Activated CD4-positive, alpha-beta T cell treated with anti-CD3 and anti-CD28 coated beads, Interleukin-2, amount 50 U/mL, for 1 hour (primary cell): ENCODE measurements at places on chromosomes 11 and 22.
A peak's percentile ranks its signal among the peaks of the same experiment; 100 is the strongest.

- no peak for DNase-seq
These were observed 772.3 kb downstream of the BRD1 start for GRCh38 chr22:49055406-49055805.

DNA sequence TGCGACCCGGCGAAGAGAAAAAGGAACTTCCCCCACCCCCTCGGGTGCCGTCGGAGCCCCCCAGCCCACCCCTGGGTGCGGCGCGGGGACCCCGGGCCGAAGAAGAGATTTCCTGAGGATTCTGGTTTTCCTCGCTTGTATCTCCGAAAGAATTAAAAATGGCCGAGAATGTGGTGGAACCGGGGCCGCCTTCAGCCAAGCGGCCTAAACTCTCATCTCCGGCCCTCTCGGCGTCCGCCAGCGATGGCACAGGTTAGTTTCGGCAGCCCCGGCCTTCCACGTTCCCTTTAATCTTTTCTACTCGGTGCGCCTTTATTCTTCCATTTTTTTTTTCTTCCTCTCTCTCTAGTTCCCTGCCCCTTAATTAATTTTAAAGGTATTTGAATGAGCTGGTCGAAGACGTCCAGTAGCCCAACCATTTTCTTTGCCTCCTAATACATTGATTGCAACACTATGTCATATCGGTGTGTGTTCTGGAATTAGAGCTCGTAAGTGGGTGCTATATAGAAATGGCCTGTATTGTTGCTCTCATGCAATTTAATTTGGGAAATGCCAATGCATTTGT is 537 bp downstream of the EP300 start:
- DNase-seq: no peak

- DNase-seq: no peak
These were observed 63.2 kb downstream of the ALX4 start for GRCh38 chr11:44246726-44247125.

DNA sequence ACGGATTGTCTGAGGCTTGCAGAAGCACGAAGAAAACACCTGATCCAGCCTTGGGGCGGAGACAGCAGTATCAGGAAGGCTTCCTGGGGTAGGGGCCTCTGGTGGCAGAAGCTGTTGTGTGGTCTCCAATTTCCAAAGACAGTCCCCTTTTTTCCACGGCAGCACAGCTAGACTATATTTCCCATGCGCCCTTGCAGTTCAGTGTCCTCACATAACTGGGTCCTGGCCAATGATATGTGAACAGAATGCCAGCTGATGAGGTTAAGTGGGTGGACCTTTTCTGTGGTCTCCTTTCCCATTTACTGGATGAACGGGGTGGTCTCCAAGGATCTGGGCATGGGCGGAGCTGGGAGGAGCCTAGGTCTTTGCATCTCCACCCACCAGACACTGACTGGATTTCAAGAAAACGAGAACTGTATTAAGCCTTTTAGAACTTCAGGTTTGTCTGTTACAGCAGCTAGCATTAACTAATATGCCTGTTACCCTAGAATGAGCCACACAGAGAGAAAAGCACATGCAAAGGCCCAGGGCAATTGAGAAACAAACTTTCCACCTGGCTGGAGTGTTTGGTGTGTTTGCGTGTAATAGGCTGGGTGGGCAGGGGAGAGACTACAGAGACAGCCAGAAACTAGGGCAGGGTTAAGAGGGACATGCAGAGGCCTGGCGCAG is 6.2 kb downstream of the GAL3ST1 start:
- DNase-seq: no peak

GRCh38 chr11:130465263-130465662 is 16.8 kb downstream of the ADAMTS15 start:
- no peak for DNase-seq

- peak; percentile 59 for DNase-seq
These were observed 29.9 kb upstream of the MALAT1 start for GRCh38 chr11:65468874-65469333.

- DNase-seq: no peak
These were observed 441.8 kb downstream of the TBC1D22A start for GRCh38 chr22:47204002-47204979.

GRCh38 chr11:42490506-42490905 is 821.3 kb upstream of the API5 start:
- DNase-seq: no peak

GRCh38 chr11:108518581-108518980 is 20.4 kb upstream of the POGLUT3 start:
- DNase-seq: no peak

DNA sequence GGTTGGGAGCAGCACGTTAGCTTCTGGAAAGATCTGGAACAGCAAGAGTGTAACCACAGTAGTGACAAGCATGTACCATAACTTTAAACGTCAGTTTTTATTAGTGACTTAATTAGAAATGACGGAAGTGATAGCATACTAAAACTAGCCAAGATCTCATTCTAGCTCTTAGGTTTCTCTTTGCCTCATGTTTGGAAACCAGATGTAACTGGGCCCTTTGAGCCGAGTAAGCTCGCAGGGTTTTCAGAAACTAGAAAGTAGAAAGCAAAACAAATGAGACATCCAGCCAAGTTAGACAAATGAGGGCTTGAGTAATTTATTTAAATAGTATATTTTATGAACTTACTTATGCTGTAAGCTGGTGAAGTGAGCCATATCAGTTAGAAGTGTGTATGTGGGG is 40.2 kb upstream of the SLC5A12 start:
- no peak for DNase-seq

DNA sequence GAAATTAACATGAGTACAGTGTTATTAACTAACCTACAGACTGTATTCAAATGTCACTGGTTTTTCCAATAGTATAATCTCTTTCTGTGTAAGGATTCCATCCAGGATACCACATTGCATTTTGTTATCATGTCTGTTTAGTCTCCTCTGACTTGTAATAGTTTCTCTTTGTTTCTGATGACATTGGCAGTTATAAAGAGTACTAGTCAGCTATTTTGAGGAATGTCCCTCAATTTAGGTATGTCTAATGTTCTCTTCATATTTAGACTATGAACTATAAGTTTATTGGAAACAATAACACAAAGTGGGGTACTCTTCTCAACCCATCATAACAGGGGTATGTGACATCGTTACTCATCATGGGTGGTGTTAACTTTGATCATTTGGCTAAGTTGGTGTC is 20.3 kb upstream of the ME3 start:
- DNase-seq: no peak

DNA sequence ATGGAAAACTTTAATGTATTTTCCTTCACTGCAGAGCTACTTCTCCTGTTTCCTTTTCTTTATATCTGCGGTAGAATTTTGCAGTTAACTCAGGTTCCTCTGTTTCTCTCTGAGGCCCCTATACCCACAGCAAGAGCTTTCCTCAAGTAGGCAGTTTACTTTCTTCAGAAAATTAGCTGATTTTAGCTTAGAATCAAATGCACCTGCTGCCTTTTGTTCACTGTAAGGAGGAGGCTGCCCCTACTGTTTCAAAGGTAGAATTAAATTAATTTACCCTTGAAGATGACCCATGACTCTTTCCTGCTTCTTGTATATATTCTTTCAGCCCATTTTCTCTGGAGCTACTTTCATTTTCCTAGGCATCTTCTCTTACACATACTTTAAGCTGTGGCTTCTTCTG is 68.7 kb upstream of the GDPD4 start:
- no peak for DNase-seq

GRCh38 chr22:29454276-29454675 is 15.9 kb downstream of the RFPL1 start:
- no peak for DNase-seq

- DNase-seq: no peak
These were observed 426.8 kb upstream of the CADM1 start for GRCh38 chr11:115930886-115931547.

GRCh38 chr11:20016526-20016925 is 143.7 kb downstream of the DBX1 start:
- no peak for DNase-seq

- peak; percentile 20 for DNase-seq
These were observed 1.1 kb upstream of the FBXO7 start for GRCh38 chr22:32473388-32473952.

DNA sequence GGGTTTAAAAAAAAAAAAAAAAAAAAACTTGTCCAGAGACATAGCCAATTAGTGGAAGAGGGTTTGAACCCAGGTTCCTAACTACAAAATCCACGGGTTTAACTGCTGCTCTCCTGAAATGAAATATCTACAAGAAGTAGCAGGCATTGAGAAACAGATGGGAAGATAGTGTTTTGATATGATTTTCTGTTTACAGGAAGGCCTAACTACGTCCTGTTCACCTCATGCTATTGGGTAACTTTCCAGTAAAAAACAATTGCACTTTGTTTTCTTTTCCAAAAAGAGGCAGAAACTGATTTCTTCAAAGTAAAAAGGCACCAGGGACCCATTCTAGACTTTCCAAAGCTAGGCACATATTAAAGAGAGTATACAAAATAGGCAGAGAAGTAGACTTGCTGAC is 5.9 kb upstream of the C11orf91 start:
- no peak for DNase-seq

DNA sequence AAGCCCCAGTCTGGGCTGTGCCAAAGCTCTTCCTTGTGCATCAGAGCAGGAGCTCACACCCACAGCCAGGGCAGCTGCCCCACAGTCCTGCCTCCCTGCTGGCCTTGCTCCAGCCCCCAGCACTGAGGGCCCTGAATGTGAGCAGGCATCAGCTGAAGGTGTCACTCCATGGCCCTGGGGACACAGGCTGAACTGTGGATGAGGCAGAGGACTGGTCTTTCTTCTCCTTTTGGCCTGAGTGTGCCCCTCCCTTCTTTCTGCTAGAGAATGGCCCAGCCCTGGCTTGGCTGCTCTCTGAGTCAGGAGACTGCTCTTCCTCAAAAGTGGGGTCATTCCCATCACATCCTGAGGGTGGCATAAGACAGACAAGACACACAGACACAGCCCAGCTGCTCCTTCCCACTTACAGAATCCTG is 16.2 kb downstream of the OTOG start:
- DNase-seq: no peak

- no peak for DNase-seq
These were observed 74.7 kb upstream of the C11orf87 start for GRCh38 chr11:109347304-109347703.

DNA sequence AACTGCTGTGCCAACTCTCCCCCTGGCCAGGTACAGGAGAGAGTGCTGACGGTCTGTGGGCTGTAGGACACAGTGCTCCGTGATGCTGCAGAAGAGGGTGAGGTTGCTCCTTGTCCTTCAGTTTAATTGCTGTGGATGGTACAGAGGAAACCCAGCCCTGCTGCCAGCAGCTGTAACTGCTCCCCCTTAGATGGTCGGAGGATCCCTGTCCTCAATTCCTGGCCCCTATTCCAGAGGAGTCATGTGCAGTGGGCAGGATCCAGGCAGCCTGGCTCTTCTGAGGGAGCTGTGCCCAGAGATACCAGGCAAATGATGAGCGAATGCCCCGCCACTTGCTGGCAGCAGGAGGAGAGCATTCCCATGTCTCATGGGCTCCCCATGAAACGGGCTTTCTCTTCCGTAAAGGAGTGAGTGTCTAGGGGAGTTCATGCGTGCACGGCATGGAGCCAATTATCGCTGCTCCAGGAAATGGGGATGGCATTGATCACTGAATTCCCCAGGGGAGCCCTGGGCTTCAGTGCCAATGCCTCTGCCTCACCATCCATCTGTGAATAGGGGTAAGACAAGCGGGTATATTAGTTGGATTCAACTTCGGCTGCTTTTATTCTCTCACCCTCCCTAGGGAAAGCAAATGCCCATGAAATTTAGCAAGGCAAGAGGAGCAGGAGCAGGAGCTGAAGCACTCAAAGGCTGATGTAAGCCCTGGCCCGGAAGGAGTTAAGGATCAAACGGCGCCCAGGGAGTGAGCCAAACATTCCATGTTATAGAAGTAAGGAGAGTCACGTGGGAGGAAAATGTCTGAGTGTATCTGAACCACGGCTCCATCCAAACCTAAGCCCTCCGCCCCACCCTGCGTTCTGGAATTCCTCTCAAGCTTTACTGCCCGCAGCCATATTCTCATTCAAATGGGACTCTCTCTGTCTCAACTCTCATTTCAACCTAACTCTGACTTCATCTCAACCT is 51.0 kb upstream of the CSNK2A3 start:
- DNase-seq: no peak

DNA sequence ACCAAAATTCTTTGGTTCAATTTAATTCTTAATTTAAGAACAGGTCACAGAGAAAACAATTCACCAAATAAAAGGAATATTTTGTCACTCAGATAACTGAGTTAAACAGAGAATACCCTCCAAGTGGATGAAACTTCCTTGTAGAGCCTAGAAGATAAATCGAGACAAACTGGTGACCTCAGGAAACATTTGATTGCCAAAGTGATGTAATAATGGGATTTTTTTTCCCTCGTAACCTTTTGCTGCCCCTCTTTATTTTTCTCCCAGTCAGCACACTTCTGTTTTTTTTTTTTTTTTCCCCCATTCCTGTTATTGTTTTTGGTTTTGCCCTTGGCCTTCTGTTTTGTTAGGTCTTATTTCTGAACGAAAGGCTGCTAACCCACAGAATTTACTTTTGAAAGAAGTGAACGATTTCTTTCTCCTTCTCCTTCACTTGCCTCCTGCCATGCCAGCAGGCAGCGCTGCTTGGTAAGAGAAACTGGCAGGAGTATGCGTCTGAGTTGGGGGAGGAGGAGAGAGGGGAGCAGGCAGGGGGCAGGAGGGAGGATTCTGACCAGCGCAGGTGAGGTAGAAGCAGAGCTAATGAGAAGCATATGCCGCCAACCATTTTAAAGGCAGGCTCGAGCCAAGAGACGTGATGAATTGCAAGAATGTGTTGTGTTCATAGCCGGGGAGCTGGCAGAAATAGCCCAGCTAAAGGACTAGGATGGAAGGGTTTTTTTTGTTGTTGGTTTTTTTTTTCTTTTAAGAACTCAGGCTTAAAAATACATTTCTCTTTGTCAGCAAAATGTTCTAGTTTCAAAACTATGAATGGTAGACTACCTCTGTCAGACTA is 121.9 kb upstream of the MTMR2 start:
- no peak for DNase-seq

- DNase-seq: no peak
These were observed 106.2 kb upstream of the CHORDC1 start for GRCh38 chr11:90329043-90329442.

GRCh38 chr22:26718905-26719304 is 61.5 kb downstream of the MIAT start:
- no peak for DNase-seq

- DNase-seq: no peak
These were observed 55.5 kb downstream of the CHRDL2 start for GRCh38 chr11:74675761-74676160.

DNA sequence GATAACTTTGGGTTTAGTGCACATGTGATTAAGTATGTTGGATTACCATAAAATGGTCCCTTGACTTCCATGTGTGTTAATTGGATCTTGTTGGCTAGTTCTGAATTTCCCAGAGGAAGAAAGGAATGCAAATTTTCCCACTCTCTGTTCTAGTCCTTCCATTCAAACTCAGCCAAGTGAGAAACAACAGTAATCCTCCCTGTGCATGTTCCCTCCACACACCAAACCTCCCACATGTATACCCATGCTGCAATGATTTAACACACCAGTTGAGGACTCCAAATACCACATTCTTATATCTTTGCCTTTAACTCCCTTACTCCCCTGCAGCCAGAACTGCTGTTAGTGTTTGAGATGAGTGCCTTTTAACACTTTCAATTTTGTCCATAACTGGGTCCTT is 1158.9 kb downstream of the DLG2 start:
- DNase-seq: no peak
